ENCODE measurements at places on chromosomes 5 and 9.

- DNase-seq = peak; percentile 56
These were observed 10.8 kb downstream of the TCF7 start for GRCh38 chr5:134125039-134126015.

DNA sequence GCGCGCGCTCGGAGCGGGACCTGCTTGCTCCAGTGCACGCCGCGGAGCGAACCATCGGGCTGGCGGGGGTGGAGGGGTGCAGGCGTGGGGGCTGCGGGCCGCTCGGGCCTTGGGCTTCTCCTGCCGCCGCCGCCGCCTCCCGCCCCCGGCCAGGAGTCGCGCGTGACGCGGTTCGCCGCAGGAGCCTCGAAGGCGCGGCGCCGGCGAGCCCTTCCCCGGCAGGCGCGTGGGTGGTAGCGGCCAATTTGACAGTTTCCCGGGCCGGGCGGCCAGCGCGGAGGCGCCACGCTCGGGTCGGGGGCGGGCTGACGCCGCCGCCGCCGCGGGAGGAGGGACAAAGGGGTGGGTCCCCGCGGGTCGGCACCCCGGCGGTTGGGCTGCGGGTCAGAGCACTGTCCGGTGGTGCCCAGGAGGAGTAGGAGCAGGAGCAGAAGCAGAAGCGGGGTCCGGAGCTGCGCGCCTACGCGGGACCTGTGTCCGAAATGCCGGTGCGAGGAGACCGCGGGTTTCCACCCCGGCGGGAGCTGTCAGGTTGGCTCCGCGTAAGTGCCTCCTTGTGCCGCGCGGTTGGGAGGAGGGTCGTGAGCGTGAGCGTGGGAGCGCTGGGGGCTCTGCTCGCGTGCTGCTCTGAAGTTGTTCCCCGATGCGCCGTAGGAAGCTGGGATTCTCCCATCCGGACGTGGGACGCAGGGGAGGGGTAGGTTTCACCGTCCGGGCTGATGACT is at the start of gene TJP2:
Gene TJP2, plus strand, starts transcription at position 387 of the 725 bp plus-strand sequence. Its CDS starts 96 bp downstream, at position 483.
- peak; percentile 90 for DNase-seq

GRCh38 chr5:122420091-122420490 is 108.1 kb downstream of the SNCAIP start:
- no peak for DNase-seq

- DNase-seq = no peak
These were observed 28.8 kb downstream of the SLIT3 start for GRCh38 chr5:169272111-169272510.

GRCh38 chr9:11356067-11356466 is 743.3 kb upstream of the PTPRD start:
- no peak for DNase-seq

DNA sequence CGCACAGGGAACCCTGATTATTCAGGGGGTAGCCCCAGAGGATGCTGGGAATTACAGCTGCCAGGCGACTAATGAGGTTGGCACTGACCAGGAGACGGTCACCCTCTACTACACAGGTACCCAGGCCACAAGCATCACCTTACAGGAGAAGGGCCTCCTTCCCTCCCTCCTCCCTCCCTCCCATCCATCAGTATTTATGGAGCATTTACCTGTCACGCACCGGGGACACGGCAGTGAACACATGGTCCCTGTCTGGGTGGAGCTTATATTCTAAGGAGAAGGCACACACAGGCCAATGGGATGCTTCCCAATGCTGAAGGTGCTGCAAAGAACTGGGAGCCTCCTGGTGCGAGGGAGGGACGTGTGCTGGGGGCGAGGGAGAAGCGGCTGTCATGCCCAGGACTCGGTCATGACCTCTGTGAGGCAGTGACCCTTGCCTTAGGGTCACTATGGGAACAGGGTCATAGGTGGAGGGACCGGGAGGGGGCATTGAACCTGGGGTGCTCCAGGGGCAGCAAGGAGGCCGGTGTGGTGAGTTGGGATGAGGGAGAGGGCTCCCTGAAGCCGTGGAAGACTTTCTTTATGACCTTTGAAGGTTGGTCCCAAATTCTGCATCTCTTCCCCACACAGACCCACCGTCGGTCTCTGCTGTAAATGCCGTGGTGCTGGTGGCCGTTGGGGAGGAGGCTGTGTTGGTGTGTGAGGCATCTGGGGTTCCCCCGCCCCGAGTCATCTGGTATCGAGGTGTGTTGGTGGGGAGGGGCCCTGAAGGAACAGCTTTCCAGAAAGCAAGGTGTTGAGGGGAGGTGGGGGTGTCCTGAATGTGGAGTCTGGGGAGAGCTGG is 41.5 kb downstream of the HMCN2 start:
- DNase-seq = no peak

GRCh38 chr5:11904265-11904906 is at the start of gene CTNND2:
CTNND2 (minus strand) TSS chr5:11904446; CDS start chr5:11903853, 593 bp downstream.
- DNase-seq = peak; percentile 62

- DNase-seq = peak; percentile 92
These were observed 50.7 kb upstream of the UBAC1 start for GRCh38 chr9:136011703-136012496.

GRCh38 chr9:107237873-107238272 is 45.2 kb upstream of the RAD23B start:
- DNase-seq = no peak

- no peak for DNase-seq
These were observed 71.8 kb downstream of the CAST start for GRCh38 chr5:96733771-96734500.

- DNase-seq = no peak
These were observed 96.1 kb upstream of the NFIL3 start for GRCh38 chr9:91519520-91520277.

DNA sequence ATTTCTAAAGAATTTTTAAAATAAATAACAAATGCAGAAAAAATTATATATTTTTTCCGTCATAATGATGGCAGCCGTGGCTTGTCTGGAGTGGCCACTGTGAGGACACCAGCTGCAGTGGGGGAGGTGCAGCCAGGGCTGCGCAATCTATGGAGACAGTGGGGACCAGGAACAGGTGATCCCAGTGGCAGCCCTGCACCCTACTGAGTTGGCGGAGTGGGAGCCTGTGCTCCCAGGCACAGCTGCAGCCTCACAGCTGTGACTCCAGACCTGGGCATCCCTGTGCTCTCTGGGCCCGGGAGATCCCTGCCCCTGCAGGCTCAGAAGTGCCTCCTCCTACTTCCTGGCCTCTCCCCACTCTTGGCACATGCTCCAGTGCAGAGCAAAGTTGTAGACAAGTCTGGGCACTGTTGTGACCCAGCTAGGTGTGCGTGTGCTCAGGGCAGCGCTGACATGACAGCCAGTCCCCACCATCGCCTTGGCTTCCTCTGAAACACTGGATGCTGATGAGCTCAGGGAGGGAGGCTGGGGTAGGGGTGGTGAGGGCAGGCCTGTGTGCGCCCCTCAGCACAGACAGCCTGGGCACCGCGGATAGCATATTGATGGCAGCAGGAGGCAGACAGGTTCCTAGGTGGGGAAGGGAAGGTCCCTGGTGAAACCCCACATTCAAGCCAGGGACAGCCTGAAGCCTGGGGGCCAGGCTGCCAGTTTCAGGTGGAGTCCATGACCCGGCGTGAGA is 96.0 kb upstream of the PRR16 start:
- DNase-seq = no peak

GRCh38 chr9:111599092-111599954 is at the start of gene PTGR1:
PTGR1 (minus strand) TSS chr9:111599647; CDS start chr9:111597422, 2,225 bp downstream.
- peak; percentile 88 for DNase-seq

- DNase-seq = no peak
These were observed 31.2 kb upstream of the CDK5RAP2 start for GRCh38 chr9:120610975-120611689.

Measured in heart left ventricle (tissue), 16 donors.